ENCODE measurements at places on chromosomes 2 and 18.

GRCh38 chr2:138267161-138267901 is 234.2 kb upstream of the SPOPL start:
- DNase-seq: no peak

DNA sequence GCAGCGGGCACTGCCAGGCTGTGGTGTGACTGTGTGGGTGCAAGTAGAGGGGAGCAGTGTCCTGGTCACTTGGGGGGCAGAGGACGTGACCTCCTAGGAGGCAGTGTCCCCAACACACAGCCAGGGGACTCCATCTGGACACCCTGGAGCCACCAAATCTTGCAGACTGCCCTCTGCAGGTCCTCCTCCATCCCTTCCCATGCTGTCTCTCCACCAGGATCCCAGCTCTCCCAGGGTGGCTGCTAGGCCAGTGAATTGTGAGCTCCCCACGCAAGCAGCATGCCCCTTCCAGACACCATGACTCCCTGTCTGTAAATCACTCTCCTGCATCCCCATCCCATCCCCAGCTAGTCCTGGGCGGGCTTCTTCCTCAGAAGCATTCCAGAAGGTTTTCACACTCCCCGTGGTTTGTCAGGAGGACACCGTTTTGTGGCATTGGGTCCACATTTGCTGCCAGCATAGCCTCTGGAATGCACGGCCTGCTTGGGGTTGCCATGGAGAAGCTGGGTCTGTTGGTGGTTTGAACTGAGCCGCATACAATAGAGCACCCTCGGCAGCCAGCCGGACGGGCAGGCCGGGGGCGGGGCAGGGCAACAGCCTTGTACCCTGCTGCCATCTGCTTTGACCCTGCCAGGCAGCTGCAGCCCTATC is 210.7 kb downstream of the KLHL29 start:
- no peak for DNase-seq

DNA sequence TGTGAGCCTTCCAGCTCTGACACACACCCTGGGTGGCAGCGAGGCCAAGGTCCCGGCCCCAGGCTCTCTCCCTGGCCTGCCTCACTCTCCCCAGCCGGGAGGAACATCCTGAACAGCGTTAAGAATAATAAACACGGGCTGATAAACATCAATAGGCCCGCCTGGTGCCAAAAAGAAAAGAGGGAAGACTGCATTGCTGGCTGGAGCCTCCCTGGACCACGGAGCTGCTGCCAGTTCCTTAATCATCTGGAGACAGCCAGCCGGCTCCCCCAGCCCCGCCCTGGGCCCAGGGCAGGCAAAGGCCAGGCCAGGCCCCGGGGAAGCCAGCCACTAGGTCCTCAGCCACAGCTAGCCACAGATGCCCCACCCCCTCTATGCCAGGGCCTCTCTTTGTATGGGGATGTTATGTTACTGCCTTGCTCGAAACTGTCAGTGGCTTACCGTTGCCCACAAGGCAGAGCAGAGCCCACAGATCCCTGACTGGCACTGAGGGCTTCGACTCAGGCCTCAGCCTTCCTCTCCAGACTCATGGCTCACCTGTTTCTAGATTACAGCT is 293.7 kb downstream of the DYSF start:
- DNase-seq: no peak

GRCh38 chr2:236959036-236959435 is 126.7 kb upstream of the COPS8 start:
- no peak for DNase-seq

DNA sequence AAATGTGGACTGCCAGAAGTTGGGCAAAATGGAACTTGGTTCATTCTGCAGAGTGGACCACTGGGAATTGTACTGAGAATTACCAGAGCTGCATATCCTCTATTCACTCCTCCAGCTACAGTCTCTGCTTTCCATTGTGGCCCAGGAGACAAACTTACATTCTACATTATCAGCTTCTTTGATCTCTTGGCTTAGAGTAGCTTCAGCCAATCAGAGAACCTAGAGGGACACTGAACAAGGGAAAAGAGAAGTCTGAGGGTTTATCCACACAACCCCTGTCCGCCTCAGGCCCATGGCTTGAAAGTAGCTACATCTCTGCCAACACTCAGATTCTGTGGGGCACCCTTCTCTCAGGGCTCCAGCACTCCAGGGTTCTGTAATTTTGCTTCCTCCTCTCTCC is 251.1 kb downstream of the TRIB2 start:
- DNase-seq: no peak

DNA sequence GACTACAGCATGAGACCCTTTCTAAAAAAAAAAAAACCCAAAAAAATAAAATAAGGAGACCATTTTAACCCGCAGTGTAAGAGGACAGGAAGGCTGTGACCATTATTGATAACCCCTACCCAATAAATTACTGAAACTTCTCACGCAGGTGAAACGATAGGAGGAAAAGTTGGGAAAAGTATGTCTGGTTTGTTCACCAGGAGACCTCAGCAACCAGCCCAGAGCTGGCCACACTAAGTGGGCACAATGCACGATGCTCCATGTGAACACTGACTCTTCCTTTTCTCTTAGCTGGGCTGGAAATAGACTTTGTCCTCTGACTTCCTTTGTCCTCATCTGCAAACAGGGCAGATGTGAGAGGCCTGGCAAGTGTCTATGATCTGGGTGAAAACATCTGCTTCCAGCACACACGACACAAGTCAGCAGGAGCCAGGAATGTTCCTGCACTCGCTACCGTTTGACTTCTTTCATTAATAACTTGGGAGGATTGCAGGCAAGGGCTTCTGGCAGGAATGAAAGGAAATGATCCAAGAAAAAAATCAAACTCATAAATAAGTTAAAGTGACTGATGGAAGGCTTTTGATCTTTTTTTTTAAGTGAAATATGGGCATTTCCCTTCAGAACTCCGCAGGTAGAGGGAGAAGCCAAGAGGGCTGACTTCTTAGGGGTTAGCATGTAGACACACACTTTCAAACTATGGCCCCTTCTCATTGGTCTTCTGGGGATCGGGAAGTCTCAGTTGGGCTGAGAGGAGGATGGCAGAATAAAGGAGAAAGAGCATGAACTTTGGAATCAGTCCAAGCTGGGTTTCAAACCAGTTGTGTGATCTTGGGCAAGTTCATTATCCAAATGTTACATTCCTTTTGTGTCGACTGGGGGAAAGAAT is 137.4 kb upstream of the MYCN start:
- no peak for DNase-seq

- no peak for DNase-seq
Measured at GRCh38 chr2:198062826-198063225, 258.4 kb downstream of the PLCL1 start.

- no peak for DNase-seq
Measured at GRCh38 chr2:60047347-60047746, 506.1 kb downstream of the BCL11A start.

DNA sequence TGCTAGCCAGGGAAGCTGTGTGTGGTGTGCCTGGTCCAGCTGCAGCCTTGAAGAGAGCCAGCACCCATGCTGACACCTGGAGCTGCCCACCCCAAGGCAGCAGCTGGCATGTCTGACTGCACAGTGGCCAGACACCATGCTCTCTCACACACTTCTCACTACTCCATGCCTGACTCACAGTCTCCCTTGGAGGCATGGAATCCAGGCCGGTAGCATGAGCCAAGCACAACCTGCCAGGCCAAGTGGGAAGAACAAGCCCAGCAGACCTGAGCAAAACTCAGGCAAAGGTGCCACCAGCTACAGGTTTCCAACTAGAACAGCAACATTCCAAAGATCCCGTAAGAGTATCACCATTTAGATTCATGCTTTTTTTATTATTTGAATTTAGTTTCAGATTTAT is 625.3 kb upstream of the LRRTM4 start:
- DNase-seq: no peak

DNA sequence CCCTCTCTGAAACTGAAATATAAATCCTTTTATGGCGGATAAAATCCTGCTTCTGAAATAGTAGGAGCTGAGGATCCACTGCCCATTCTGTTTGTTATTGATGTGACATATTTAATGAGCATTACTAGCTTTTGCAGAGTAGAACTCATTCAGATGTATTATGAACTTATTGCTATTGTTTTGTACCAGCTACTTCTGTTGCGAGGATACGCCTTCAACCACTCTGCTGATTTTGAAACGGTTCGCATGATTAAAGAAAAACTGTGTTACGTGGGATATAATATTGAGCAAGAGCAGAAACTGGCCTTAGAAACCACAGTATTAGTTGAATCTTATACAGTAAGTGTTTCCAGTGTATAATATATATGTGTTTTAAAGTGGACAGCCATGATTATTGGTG is 27.7 kb downstream of the ACTR2 start:
- DNase-seq: no peak

DNA sequence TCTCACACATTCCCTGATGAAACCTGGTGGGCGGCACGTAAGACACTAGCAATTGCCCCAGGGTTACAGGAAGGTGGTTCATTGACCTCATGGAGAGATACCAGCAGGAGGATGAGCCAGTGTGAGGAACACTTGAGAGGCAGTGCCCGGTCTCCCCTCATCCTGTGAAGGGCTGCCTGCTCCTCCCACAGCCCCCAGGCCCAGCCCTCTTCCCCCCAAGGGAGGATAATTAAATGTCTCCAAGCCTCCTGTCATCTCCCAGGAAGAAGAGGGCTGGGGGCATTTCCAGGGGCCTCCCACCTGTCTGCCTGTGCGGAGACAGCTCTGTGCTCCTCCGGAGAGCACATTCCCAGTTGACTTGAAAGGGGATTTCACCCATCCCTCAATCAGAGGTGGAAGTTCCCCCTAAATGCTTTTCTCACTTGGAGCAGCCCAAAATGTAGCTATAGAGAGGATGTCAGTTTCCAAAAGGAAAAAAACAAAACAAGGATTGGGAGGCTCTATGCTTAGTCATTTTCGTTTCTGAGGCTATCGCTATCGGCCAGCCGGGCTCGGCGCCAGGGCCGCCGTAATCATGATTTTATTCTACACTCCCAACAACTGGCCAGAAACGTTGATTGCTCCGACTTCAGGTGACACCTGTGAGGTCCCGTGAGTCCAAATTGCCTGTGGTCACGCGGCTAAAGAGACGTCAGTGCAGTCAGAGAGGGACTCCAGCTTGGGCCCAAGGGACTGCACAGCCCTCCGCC is 7.1 kb downstream of the KCNF1 start:
- no peak for DNase-seq

DNA sequence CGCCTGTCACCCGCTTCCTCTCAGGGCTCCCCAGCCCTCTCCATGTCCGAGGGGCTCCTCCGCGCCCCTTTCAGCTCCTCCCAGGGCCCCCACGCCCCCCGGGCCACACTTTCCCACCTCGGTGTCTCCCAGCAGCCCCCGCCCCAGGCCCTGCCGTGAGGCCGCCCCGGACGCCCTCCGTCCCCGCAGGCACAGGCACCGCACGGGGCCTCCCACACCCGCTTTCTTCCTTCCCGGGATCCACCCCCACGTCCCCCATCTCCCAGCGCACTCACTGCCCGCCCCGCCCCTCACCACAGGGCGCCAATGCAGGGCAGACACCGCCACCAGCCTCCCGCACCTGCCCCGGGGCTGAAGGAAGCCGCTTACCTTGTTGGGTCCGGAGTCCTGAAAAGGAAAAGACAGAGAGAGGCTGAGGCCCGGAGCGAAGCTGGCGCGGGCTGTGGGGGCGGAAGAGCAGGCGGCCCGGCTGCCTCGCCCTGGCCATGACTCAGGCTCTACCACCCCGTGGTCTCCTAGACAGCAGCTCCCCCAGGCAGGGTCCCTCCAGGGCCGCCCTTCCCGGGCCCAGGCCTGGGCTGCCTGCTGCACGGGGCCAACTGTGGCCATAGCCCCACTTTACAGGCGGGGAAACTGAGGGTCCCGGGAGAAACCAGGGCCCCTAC is 37.7 kb downstream of the KIF1A start:
- no peak for DNase-seq

- DNase-seq: no peak
Measured at GRCh38 chr2:53969285-53969967, 1.4 kb downstream of the PSME4 start.

DNA sequence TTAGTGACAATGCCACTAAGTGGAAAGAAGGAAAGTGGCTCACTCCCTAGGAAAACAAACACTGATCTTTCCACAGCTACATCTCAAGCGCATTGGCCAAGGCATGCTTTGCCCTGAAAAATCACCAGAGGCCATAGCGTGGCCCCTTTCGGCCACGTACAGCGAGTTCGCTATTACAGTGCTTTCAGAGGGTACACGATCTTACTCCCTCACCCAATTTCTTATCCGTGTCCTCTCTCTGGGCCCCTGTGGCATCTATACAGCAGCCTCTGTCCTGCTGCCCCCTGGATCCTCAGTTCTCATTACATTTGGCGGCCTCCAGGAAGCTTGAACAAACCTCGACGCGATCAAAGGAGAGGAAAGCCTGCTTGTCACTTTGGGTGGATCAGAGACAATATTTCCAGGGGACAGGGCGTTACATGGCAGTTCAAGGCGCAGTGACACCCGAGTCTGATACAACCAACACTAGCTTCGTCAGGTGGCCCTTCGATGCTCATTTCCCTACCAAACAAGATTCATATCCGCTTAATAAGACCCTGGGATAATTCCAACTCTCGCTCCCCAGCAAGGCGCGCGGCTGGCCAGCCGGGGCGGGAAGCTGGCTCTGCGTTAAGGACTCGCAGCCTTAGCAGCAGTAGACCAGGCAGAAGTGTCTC is 941 bp downstream of the SKOR2 start:
- no peak for DNase-seq

GRCh38 chr2:11406958-11407381 is 59.0 kb downstream of the E2F6 start:
- no peak for DNase-seq

DNA sequence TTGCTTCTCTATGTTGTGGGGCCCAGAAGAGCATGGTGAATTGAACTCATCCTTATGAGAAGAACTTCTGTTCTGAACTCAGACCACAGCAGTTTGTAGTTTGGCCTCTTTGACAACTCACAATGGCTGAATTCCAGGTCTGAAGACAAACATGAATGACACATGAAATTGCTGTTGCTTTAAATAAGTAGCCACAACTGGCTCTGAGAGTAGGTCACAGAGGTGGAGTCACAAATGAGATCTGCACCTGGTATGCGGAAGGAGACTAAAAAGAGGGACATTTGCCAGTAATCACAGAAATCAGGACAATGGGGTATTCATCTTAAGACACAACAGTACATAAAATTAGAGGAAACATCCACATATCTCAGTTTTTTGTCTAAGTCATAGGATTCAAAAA is 290.3 kb upstream of the MMADHC start:
- DNase-seq: no peak

DNA sequence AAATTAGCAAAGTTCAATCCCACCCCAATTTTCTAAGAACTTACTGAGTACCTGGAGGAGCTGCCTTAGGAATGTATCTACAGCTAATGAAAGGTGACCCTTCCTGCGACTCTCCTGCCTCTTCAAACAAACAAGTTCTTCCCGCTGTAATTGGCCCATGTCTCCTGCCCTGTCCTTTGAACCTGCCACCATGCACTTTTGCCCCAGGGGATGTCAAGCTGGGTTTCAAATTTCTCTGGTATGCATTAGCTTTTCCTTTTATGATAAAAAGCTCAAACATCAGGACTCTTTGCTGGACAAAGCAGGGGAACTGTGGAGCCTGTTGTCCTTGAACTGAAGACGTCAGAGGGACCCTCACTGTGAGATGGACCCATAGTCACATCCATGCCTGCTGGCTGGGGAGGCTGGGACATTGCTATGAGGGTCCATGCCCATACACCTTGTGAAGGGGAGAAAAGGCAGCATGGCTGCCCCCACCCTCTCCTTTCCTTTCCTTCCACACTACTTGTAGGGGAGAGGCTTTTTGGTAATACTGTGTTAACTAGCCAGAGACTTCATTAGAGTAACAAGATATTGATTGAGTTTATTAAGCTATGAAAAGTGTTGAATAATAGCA is 210.7 kb upstream of the COPS8 start:
- DNase-seq: no peak

- no peak for DNase-seq
Measured at GRCh38 chr2:64283641-64284361, 139.6 kb upstream of the PELI1 start.

Measured in stimulated activated CD4-positive, alpha-beta T cell treated with anti-CD3 and anti-CD28 coated beads, TNF-alpha, amount 100 ng/mL, for 4 hours (primary cell).